Naive thymus-derived CD4-positive, alpha-beta T cell (primary cell): ENCODE measurements at places on chromosomes 6 and 20.
A peak's percentile ranks its signal among the peaks of the same experiment; 100 is the strongest.

- H3K4me3 ChIP-seq: no peak overlapping the region
- no peaks in the 10 kb centered on the region for H3K36me3 ChIP-seq
- no peak overlapping the region for H3K27ac ChIP-seq
- no peak for DNase-seq
- no peaks in the 10 kb centered on the region for H3K4me1 ChIP-seq
These were observed 22.6 kb downstream of the KCNK15 start for GRCh38 chr20:44768256-44768655.

DNA sequence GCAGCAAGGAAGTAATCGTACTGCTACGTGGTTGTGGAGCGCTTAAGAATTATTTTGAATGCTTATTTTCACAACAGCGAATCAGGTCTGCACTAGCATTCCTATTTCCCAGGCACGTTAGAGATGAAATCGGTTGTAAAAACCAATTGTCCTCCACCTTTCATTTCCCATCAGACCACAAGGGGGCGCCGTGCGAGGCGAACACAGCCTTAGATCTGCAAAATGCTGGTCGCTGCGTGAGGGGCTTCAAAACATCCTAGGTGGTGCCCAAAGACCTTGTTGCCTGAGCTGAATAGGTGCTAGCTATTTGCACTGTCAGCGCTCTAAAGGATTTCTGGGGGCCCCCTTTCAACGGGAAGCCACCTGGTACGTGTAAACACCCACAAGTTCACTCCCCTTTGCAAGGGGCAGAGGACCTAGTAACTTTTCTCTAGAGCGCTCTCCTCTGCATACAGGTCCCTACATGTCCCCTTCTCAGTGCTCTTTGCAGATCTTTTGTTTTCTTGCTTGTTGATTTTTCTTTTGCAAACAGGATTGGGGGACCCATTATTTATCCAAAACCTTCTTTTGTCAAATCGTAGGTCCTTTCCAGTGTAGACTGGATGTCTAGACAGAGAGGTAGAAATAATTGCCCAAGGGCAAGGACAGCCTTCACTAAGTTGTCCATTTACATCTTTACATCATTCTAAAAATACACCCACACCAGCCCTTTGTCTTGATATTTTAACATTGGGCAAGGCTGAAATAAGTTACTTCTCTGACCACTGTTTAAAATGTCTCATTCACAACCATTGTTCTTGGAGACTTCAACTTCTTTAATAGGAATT, 59.8 kb downstream of the NEDD9 start:
- H3K36me3 ChIP-seq: no peaks in the 10 kb centered on the region
- peak overlapping the region; percentile 25 for H3K4me3 ChIP-seq
- no peak overlapping the region for H3K27ac ChIP-seq

DNA sequence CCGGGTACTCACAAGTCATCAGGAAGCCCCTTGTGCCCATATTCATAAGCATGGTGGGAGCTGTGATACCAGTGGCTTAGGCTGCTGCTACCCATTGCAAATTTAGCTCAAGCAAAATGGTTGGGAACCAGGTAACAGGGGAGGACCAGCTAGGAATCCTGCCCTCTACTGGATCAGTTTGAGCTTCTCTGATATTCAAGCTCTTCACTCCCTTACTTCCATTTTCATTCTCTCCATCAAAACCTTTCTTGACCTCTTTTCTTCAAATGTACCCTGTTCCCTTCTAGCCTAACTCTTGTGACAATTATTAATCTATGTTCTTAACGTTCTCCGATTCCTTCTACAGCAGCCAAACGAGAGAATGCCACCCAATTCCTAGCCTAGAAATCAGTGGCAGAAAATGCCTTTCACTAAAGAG, 9.7 kb downstream of the NOL7 start:
- no peak overlapping the region for H3K4me3 ChIP-seq
- no peak overlapping the region for H3K27ac ChIP-seq
- H3K36me3 ChIP-seq: peaks cover 73% of the 10 kb centered on the region
- DNase-seq: no peak
- no peaks in the 10 kb centered on the region for H3K27me3 ChIP-seq
- no peaks in the 10 kb centered on the region for H3K4me1 ChIP-seq

DNA sequence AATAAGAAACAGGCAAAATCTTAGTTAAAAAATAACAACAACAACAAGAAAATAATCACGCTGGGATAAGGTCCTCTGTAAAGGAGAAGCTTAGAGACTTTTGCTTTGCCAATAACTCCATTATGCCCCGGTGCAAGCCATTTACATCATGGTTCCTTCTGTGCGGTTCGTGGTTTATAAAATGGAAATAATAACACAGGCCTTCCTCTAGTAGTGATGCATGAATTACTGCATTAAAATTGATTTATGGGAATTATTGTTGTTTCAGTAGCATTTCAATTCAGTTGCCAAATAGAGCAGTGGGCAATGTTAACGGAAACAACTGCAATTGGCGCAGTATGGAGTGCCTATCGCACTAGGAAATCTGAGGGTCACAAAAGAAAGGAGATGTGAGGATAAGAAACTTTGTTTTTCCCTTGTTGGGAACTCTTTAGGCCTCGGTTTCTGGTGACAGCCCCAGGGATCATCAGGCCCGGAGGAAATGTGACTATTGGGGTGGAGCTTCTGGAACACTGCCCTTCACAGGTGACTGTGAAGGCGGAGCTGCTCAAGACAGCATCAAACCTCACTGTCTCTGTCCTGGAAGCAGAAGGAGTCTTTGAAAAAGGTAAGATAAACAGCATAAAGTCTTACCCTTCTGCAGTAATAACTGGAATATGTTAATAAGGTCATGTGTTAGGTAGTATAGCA, 1.1 kb downstream of the CD109 start:
- DNase-seq: no peak
- no peak overlapping the region for H3K4me3 ChIP-seq
- peaks cover 6% of the 10 kb centered on the region for H3K4me1 ChIP-seq
- H3K27me3 ChIP-seq: no peaks in the 10 kb centered on the region

GRCh38 chr6:36927691-36928546, 26.6 kb upstream of the PI16 start:
- H3K27ac ChIP-seq: no peak overlapping the region
- DNase-seq: no peak
- H3K4me3 ChIP-seq: no peak overlapping the region
- H3K4me1 ChIP-seq: no peaks in the 10 kb centered on the region
- H3K36me3 ChIP-seq: peaks cover 5% of the 10 kb centered on the region
- no peaks in the 10 kb centered on the region for H3K27me3 ChIP-seq

GRCh38 chr20:53778041-53778516, 184.4 kb upstream of the ZNF217 start:
- no peaks in the 10 kb centered on the region for H3K27me3 ChIP-seq
- no peak for DNase-seq
- no peaks in the 10 kb centered on the region for H3K36me3 ChIP-seq
- H3K27ac ChIP-seq: no peak overlapping the region
- no peaks in the 10 kb centered on the region for H3K4me1 ChIP-seq
- H3K4me3 ChIP-seq: no peak overlapping the region

DNA sequence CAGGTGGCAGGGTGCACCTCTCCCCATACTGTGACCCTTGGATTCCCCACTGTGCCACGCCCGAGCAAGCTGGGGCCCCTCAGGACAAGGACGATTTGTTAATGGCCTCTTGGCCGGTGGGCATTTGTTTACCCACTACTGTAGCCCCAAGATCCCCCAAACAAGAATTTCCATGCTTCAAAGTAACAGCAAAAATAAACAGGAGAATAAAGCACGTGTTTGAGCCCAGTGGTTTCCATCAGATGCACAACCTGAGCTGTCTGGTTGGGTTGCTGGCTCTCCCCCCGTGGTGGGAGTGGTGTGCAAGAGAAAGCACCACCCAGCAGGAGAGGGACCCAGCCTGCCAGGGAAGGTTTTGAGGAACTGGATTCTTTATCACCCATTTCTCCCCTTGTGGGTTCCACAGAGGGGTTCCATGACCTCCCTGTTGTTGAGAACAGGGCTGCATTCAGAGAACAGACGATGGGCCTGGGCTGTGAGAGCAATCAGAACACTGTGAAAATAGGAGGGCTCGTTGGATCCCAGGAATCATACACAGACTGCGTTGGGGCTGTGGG, 4.8 kb downstream of the CD93 start:
- no peaks in the 10 kb centered on the region for H3K36me3 ChIP-seq
- H3K27me3 ChIP-seq: no peaks in the 10 kb centered on the region
- H3K4me1 ChIP-seq: no peaks in the 10 kb centered on the region
- H3K4me3 ChIP-seq: no peak overlapping the region
- DNase-seq: no peak

- H3K27ac ChIP-seq: no peak overlapping the region
- DNase-seq: no peak
- H3K4me1 ChIP-seq: peaks cover 32% of the 10 kb centered on the region
- peak overlapping the region; percentile 24 for H3K4me3 ChIP-seq
- H3K27me3 ChIP-seq: no peaks in the 10 kb centered on the region
- H3K36me3 ChIP-seq: peaks cover 4% of the 10 kb centered on the region
These were observed 591 bp downstream of the VWA7 start for GRCh38 chr6:31776485-31776988.

DNA sequence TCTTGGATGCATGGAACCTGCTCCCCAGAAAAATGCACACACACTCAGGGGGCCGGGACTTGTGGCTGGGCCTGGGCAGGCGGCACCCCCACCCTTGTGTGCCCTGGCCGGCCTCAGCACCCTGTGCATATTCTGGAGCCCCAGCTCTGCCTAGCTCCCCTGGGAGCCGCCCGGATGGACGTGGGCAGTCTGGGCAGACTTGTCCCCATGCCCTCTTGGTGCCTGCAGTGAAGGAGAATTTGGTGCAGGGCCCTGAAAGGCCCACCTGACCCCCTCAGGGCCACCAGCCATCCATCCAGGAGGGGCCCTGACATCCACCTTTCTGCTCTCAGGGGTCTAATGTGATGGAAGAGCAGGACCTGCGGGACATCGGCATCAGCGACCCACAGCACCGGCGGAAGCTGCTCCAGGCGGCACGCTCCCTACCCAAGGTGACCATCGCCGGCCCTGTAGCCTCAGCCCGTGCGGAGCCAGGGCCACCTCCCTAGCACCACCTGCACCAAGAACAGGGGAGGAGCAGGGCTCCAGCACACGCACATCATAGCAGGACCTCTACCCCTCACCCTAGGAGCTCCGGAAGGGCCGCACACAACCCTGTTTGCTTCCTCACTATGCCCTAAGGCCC, 62.8 kb downstream of the TCP11 start:
- no peak overlapping the region for H3K4me3 ChIP-seq
- no peak for DNase-seq
- no peaks in the 10 kb centered on the region for H3K4me1 ChIP-seq
- peaks cover 61% of the 10 kb centered on the region for H3K36me3 ChIP-seq
- H3K27ac ChIP-seq: no peak overlapping the region

DNA sequence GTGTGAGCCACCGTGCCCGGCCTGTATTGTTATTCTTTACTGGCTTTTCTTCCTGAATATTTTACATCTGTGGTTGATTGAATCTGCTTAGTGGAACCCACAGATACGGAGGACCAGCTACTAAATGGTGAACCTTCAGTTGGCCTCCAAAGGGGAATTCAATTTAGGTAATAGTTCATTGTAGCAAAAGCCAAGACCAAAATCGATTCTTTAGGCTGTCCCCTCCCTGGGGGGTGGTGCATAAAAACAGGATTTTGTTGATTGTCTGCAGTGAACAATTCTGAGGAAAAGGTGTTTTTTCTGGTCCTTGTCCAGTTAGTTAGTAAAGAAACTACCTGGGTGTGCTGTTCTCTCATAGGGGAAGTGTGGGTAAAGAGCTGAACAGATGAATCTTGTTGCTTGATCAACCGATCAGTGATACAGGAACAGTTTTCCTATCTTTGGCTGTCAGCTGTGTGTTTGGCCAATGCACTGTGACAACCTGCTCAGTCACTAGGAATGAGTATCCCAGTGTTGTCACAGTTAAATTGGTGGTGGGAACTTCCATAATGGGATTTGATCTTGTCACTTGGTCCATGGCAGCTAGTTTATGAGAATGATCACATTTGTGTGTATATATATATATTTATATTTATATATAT, 19.5 kb downstream of the LHFPL5 start:
- no peak overlapping the region for H3K27ac ChIP-seq
- no peaks in the 10 kb centered on the region for H3K4me1 ChIP-seq
- H3K27me3 ChIP-seq: no peaks in the 10 kb centered on the region

GRCh38 chr6:54916858-54917257, 70.3 kb downstream of the FAM83B start:
- no peak overlapping the region for H3K27ac ChIP-seq
- DNase-seq: no peak
- H3K4me3 ChIP-seq: no peak overlapping the region
- no peaks in the 10 kb centered on the region for H3K36me3 ChIP-seq
- H3K27me3 ChIP-seq: no peaks in the 10 kb centered on the region

DNA sequence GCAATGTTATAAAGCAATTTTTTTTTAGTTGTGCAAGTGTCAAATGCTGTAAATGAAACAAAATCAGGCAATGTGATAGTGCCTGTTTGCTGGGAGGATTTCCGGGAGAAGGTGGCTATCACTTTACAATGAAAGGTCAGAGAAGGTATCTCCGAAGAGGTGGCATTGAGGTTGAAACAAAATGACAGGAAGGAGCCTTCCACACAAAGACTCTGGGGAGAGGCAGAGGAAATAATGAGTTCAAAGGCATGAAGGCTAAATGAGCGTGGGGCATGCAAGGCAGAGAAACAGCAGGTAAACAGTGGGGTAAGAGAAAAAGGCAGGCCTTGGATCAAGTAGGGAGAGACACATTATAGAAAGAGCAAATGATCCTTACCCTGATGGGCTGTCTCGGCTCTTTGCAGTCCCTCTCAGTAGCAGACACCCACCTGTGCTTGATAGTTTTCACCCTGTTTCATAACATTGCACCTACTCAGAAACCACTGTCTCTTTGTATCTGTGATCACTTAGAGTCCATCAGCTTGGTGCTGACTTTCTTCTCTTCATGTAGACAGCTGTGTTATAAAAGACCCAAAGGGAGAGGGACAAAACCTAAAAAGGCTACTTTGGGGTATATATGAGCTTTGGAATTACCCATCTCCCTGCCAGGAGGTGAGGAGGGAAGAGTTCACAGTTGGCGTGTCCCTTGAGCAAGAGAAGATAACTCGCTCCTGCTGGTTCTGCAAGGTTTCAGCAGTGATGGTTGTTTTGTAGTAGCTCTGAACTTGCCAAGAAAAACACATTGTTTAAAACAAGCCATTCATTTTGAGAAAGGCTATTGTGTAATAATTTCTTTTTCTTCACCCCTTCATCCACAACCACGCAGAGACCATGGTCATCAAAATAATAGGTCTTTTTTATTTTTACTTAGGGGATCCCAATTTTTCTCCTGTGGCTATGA, 22.3 kb downstream of the NRN1 start:
- H3K27me3 ChIP-seq: no peaks in the 10 kb centered on the region
- peaks cover 24% of the 10 kb centered on the region for H3K4me1 ChIP-seq

- H3K27ac ChIP-seq: no peak overlapping the region
- H3K4me3 ChIP-seq: no peak overlapping the region
- DNase-seq: no peak
- H3K36me3 ChIP-seq: no peaks in the 10 kb centered on the region
These were observed 157.7 kb downstream of the RNASET2 start for GRCh38 chr6:166798652-166799051.

DNA sequence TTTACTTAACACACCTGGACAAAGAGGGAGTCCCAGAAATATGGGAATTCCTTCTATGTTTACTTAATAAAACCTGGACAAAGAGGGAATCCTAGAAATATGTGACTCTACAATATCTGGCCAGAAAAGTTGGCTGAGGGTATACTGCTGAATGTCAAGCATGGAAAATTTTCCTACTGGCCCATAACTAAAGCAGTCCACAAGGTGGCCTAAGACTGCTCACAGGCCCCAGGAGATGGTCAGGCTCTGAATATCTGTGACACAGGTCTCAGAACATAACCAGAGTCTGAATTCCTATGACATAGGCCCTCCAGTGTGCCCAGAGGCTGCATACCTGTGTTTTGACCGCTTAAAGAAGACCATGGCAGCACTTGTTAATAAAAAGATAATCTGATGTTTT, 578.2 kb upstream of the NRSN1 start:
- no peak overlapping the region for H3K27ac ChIP-seq
- no peak for DNase-seq
